ENCODE measurements at places on chromosomes 12 and 14.

- peak; percentile 79 for DNase-seq
These were observed 91.0 kb upstream of the FOXN3 start for GRCh38 chr14:89507926-89508460.

GRCh38 chr14:77344377-77344996 is 23.7 kb downstream of the GSTZ1 start:
- DNase-seq, result no peak

GRCh38 chr14:60249321-60250256 is 568 bp downstream of the PPM1A start:
- DNase-seq, result peak; percentile 63

- DNase-seq, result no peak
These were observed 6.5 kb downstream of the HOXC12 start for GRCh38 chr12:53961025-53961761.

DNA sequence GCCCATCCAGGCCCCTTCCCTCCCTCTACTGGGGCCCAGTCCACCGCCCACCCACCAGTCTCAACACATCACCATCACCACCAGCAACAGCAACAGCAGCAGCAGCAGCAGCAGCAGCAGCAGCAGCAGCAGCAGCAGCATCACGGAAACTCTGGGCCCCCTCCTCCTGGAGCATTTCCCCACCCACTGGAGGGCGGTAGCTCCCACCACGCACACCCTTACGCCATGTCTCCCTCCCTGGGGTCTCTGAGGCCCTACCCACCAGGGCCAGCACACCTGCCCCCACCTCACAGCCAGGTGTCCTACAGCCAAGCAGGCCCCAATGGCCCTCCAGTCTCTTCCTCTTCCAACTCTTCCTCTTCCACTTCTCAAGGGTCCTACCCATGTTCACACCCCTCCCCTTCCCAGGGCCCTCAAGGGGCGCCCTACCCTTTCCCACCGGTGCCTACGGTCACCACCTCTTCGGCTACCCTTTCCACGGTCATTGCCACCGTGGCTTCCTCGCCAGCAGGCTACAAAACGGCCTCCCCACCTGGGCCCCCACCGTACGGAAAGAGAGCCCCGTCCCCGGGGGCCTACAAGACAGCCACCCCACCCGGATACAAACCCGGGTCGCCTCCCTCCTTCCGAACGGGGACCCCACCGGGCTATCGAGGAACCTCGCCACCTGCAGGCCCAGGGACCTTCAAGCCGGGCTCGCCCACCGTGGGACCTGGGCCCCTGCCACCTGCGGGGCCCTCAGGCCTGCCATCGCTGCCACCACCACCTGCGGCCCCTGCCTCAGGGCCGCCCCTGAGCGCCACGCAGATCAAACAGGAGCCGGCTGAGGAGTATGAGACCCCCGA is 6.8 kb upstream of the RNU7-1 start:
- no peak for DNase-seq

DNA sequence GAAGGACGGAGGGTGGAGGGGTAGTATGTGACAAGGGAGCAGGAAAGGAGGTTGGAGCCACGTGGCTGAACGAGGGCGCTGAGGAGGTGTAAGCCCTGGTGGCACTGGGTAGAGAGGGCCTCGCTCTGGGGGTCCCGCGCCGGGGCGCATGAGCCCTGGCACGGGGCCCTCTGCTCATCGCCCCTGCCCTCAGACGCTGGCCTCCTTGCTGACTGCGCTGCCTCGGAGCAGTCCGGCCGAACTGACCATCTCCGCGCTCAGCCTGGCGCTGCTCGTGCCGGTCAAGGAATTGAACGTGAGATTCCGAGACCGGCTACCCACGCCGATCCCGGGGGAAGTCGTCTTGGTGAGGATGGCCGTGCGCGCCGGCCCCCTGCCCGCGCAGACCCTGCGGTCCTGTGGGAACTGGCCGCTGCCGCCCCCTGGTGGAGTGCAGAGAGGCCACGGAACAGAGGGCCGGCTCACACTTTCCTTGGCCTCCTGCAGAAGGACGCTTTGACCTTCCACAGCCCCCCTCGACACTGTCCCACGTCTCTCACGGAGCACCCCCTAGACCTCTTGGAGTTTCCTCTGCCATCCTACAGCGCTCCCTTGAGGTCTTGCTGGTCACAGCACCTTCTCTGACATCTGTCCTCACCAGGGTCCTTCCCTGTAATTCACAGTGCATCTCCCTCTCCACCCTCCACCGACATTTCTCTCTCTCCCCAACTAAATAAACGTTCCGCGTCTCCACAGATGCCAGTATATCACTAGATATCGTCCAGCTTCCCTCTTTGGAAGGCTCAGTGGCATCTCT is 10.5 kb downstream of the ARHGEF25 start:
- no peak for DNase-seq

Data from mammary epithelial cell (primary cell).